ENCODE measurements at places on chromosomes 5 and 9.

DNA sequence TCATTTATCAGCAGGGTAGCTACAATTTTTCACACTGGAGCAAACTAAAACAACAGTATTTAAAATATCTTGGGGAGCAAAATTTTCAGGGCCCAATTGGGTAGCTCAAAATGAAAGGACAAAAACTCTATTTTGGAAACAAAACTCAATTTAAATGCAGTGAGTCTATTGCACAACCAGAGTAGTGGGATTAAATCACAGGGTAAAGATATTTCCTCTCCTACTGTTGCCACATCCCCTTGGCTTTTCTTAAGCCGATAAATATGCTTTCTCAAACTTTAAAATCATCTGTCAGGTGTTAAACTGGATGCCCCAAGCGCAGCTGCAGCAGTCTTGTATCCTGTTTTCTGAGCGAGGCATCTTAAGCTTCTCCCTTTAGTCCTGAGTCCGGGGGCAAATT lies 1474.3 kb upstream of the CDH9 start:
- no peak for DNase-seq

DNA sequence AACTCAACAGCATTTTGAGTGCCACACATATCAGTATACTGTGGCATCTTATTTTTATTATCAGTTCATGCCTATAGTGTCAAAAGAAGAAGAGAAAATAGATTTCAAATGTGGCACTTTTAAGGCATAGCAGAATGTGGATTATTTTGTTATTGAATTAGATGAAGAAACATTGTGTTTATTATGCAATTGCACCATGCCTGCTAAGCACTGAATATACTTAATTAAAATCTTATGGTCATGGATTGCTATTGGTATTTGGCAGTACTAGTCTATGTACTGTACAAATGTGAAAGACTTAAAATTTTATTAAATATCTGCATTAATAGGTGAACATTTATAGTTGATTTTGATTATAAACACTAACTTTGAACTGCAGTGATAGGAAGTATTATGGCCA lies 128.8 kb downstream of the FER start:
- no peak for DNase-seq

DNA sequence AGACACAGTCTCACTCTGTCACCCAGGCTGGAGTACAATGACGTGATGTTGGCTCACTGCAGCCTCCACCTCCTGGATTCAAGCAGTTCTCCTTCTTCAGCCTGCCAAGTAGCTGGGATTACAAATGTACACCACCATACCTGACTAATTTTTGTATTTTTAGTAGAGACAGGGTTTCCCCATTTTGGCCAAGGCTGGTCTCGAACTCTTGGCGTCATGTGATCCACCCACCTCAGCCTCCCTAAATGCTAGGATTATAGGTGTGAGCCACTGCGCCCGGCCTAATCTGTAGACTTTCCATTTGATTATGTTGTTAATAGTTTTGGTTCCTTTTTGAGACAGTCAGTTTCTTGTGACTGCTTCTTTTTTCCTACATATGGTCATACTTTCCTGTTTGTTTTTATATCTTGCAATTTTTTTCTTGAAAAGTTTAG lies 31.0 kb downstream of the MTREX start:
- no peak for DNase-seq

DNA sequence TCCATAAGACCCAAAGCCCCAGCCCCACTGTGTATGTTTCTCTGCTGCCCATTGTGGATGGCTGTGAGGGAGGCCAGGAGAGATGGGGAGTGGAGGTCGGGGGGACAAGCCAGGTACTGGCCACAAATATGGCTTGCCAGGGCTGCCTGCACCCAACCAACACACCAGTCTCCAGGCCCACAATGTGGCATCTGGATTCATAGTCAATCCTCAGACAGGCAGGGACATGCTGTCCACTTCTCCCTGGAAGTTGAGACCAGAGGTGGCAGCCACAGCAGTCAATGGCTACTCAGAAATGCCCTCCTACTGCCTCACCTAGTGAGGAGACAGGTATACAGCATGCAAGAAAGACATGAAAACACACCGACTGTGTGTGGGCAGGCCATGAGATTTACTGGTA lies 61.2 kb upstream of the SLC25A51 start:
- no peak for DNase-seq

- DNase-seq, result no peak
Observed at GRCh38 chr9:121660367-121660766, 8.9 kb downstream of the DAB2IP start.

GRCh38 chr5:151775025-151775606 lies 3.4 kb downstream of the G3BP1 start:
- no peak for DNase-seq

GRCh38 chr9:124239249-124240073 lies 18.3 kb upstream of the NEK6 start:
- DNase-seq, result no peak

- DNase-seq, result no peak
Observed at GRCh38 chr5:51345106-51345505, 38.1 kb upstream of the ISL1 start.

All from central memory CD4-positive, alpha-beta T cell (primary cell).